Anterior cingulate cortex (tissue), 58 donors: ENCODE measurements at places on chromosomes 7 and 10.

DNA sequence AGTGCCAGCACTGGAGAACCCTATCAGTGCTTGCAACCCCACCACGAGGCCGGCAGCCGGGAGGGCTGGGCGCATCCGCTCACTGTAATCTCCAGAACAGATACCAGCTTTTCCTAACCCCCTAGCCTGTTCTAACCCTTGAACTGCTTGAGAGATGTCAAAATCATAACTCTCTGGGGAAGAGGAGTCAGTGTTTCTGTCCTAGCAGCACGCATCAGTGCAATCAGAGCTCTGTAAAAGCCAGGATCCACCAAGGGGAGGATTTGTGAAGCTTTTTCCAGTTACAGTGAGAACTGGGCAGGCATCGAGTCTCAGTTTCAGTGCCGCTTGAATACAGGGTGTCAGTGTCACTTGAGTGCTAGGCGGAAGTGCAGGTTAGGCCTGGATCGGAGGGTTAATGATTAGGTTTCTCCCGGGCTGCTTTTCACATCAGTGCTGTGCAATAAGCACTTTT is 104.5 kb upstream of the INSYN2A start:
- DNase-seq = no peak

GRCh38 chr7:4225881-4226523 is 456.1 kb upstream of the FOXK1 start:
- DNase-seq = no peak

- DNase-seq = no peak
Observed at GRCh38 chr7:65812281-65812680, 60.6 kb upstream of the VKORC1L1 start.

DNA sequence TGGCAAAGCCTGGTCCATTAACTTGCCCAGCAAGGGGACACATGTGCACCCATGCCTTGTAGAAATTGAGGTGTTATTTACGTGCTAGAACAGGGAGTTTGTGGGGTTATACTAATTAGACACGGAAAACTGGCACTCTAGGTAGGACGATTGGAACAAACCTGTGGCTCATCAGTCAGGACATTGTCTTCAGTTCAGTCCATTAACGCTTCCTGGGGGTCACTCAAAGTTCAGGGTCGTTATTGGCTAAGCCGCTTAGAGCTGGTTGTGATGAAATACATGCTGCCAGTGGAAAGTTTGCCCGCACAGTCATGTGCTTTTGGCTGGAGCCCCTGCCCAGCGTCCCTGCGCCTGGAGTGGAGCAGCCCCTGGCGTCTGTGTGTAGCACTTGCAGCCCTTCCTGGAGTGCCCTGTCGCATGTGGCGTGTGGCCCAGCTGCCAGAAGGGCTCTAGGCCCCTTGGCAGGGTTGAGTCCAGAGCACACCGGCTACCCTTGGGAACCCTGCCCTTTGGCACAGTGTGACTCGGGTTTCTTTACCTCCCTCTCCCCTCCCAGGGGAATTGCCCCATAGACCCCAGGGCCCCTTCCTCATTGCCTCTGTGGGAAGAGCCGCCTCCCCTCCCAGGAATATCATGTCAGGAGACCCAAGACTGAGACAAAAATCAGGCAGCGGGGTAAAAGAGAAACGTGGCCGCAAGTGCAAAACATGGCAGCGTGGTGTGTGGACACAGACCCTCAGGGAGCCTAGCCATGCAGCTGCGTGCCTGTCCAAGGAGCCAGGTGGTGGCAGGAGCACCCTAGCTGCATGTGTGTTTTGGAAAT is 9.8 kb downstream of the ZNF775 start:
- peak; percentile 66 for DNase-seq

DNA sequence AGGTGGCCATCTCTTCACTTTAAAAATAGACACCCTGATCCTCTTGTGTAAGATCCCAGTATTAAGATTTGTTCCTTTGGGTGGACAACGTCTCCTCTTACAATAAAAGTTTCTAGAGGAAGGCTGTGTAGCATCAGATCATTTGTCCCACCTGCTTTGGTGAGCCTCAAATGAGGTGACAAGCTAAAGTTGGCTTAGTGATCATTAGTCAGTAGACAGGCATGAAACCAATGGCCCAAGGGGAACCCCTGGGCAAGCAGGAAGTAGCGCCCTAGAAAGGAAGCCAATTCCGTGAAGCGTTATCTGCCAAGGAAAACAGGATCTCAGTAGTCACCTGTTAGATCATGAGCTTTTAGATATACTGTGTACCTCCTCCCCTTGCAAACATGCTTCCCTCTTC is 66.8 kb downstream of the PCGF5 start:
- DNase-seq = no peak

GRCh38 chr10:111338035-111338434 is 261.2 kb downstream of the ADRA2A start:
- DNase-seq = no peak

DNA sequence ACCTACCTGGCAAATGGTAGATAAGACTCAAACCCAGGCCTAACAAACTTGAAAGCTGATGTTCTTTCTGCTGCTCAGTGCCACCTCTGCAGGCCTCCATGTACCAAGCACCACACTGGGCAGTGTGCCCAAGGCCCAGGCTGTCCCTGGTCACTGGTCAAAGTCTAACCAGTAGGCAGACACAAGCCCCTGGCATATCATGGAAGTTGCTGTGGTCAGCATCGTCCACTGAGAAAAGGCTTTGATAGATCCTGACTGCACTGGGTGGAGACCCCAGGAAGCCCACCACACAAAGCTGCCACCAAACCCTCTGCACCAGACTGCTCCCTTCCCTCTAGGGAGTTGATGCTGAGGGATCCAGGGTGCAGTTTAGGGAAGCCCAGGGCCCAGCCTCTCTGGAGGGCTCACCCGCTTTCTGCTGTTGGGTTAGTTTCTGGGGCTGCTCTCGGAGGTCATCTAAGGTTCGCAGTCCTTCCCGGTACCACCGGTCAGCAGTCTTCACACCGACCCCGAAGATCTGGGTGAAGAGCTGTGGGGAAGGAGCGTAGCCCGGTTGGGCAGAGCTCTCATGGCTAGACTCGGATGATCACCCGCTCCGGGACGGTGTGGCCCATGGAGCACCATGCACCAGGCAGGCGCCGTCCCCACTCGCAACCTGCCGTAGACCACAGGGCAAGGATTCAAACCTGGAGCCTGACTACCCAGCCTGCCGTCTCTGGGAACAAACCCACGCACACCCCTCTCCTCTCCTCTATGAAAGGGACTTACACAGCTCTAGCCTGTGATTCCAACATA is 6.0 kb downstream of the POLM start:
- no peak for DNase-seq

DNA sequence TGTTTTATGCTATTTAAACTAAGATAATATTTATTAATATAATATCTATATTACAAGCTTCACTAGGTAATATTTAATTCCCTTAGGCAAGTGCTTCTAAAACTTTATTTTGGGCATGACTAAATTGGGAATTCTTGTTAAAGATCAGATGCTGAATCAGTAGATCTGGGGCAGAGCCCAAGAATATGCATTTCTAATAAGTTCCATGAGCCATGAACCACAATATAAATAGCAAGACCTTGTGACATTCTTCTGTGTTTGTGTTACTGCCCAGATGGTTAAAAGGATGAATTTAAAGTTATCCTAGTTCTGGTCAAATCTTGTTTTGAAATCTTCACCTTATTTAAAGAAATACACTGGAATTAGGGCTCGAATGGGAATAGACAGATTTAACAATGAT is 258.4 kb upstream of the CACNA2D1 start:
- DNase-seq = no peak

DNA sequence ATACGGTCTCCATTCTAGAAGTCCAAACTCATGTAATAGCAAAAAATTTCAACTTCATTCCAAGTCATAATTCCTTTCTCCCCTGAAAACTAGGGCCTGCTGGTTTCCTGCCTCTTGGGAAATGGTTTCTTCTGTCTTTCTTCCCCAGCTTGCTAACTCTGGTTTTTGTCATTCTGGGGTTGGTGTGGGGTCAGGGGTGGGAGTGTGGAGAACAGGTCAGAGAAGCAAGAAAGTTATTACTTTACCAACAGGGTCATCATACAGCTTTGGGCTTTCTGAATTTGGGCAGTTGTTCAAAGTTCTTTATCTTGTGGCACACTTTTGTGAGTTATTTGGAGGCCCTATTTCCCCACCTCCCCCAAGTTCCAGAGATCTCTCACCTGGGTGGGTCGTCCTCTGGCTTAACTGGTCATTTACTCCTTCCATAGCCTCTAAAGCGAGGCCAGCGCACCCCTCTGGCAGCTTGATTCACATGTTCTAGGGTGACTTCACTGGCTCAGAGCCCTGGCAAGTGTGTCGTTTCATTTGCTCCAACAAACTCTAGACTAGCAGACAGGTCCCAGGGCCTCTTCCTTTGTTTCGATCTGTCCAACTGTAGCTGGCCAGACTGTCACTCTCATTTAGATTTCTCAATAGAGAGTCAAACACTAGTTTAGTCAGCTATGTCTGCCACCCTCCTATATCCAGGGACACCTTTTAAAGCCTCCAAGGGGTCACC is 161.2 kb downstream of the JCAD start:
- no peak for DNase-seq

DNA sequence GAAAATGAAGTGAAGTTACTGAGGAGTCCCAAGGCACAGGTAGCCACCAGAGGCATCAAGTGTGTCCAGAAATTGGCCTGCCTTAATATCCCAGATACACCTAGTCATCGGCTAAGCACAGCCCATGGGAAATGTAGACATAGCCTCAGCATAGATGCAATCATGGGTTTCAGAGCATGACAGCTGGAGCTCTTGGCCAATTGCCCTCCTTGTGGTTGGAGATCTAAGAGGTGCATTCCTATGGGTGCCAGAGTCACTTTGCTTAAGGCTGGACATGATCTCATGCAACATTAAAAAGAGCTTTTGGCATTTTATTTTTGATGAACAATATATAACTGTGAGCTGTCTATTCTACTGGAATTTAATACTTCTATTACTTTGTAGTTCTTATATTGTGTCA is 758.0 kb upstream of the LRRTM3 start:
- no peak for DNase-seq

GRCh38 chr7:132828502-132828901 is 252.2 kb upstream of the PLXNA4 start:
- no peak for DNase-seq

DNA sequence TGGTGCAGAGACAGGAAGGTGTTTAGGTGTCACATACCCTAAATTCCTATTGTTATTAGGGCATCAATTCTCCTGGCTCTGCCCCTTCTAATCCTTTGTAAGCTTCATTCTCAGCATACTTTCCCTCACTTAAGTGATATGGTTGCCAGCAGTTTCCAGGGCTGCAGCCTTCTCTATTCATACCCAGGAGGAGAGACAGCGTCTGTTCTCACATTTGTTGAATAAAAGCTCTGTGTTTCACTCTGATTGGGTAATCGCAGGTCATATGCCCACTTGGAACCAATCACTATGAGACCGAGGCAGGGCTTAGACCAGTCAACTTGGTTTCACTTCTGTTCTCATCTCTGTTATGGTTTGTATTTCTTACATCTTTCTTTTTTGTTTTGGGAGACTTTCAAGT is 109.6 kb upstream of the MTPN start:
- peak; percentile 92 for DNase-seq

- no peak for DNase-seq
Observed at GRCh38 chr7:25735674-25736242, 416.2 kb upstream of the NFE2L3 start.

- DNase-seq = no peak
Observed at GRCh38 chr10:79116801-79117723, 48.3 kb downstream of the ZMIZ1 start.

DNA sequence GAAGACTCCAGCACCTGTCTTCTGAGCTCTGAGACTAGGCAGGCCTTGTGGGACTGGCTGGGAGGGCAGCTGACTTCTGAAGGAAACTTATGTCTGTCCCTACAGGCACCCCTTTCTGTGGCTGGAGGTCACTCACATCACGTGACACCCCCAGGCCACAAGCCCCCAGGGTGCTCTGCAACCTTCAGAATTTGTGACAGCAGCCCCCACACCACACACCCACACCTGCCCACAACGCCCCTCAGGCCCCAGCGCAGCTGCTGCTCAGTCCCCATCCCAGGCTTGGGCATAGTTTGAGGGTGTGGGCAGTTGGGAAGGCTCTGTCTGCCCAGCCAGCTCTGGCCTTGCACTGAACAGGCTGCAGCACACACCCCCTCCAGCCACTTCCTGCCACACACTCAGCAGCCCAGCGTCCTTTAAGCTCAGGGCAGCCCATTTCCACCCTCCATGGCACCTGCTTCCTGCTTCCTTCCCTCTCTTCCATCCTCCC is 80.0 kb upstream of the UNC5B start:
- DNase-seq = no peak

DNA sequence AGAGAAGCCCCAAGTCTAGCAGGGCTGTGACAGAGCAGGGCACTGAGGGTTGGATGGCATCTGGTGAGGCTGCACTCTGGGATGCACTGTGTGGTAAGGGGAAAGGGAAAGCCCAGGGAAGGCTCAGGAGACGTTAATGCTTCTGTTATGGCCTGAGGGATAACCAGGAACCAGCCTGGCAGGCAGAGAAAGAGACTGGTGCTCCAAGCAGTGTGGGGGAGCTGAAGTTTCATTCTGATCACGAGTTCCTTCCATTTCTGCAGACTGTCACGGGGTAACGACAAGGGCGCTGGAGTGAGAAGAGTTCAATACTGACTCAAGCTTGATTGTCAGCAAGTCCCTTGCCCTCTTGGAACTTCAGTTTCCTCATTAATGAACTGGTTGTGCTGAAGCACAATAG is 730.9 kb downstream of the GRID1 start:
- DNase-seq = no peak

DNA sequence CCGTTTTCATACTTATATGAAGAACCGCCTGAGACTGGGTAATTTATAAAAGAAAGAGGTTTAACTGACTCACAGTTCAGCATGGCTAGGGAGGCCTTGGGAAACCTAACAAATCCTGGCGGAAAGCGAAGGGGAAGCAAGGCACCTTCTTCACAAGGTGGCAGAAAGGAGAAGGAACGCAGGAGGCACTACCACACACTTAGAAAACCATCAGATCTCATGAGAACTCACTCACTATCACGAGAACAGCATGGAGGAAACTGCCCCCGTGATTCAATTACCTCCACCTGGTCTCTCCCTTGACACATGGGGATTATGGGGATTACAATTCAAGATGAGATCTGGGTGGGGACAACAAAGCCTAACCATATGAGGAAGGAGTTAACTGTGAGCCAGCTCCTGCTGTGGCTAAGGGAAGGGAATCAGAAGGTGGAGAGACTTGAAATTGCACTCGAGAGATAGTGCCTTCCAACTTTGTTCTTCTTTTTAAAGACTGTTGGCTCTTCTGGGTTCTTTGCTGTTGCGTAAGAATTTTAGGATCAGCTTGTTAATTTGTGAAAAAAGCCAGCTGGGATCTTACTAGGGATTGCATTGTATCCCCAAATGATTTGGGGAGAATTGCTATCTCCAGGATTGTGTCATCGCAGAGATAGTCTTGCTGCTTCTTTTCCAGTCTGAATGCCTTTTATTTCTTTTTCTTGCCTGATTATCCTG is 21.0 kb downstream of the OPTN start:
- DNase-seq = no peak

GRCh38 chr10:89490596-89491335 is 44.6 kb downstream of the SLC16A12 start:
- no peak for DNase-seq

GRCh38 chr10:63390521-63390920 is 75.3 kb downstream of the JMJD1C start:
- no peak for DNase-seq
